ENCODE measurements at places on chromosomes 12 and 14.

DNA sequence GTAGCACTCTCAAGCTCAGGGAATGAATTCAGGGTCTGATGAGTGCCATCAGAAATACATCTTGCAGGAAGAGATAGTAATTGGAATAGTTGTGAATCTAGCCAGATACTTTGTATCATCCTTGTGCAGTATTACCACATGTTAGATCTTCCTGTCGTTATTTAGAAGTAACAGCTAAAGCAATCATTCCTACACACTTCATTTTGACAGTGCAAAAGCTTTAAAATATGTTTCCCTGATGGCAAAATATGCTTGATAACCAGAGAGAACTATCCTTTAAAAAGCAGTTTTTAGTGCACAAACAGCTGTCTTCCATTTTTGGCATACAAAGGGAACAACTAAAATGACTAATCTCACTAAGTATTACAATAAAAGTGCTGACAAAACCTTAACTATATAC, 149.5 kb upstream of the SLC38A2 start:
- no peak for DNase-seq

GRCh38 chr12:131511803-131512561, 198.9 kb upstream of the SFSWAP start:
- no peak for DNase-seq

- no peak for DNase-seq
Measured at GRCh38 chr12:110686294-110686903, 2.5 kb downstream of the HVCN1 start.

- DNase-seq: no peak
Measured at GRCh38 chr12:64225626-64226025, 3.5 kb upstream of the KICS2 start.

GRCh38 chr12:104494137-104494792, 37.5 kb downstream of the CHST11 start:
- DNase-seq: no peak

GRCh38 chr12:52913431-52913821, 8.6 kb upstream of the KRT8 start:
- DNase-seq: no peak

GRCh38 chr12:92199819-92200576, 54.4 kb upstream of the BTG1 start:
- no peak for DNase-seq

GRCh38 chr14:85319101-85319500, 210.8 kb upstream of the FLRT2 start:
- no peak for DNase-seq

GRCh38 chr12:28709986-28710685, 438.9 kb upstream of the FAR2 start:
- no peak for DNase-seq

DNA sequence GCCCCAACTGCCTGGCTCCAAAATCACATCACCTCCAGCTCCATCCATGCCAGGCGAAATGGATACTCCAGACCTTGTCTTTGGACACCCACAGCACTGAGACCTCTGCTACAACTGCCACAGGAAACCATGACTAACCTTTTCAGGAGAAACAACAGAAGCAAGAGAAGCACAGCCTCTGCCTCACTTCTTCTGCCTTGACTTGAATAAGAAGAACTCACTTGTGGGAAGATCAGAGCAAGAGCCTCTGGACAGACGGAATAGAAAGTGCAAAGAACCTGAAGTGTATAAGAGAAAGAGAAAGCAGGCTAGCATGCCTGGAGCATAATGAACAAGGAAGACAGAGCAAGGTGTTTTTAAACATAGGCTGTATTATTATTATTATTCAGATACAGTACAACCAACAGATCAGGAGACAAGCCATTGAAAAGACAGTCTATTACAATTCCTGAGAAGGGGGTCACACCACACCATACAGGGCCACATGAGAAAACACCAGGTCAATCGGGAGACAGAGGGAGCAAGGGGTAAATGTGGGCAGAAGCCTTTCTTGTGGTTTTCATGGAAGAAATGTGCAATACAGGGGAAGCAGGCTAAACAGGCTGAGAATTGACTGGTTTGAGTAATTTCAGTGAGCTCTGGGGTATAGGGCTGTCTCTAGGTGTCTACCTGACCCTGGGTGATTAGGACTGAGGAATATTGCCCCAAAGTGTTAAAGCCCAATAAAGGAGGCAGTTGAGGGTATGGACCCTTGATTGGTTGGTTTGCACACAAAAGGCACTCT, 7.4 kb upstream of the OR10P1 start:
- DNase-seq: no peak

GRCh38 chr14:98510392-98510791, 761.6 kb downstream of the BCL11B start:
- DNase-seq: no peak

- no peak for DNase-seq
Measured at GRCh38 chr14:91273885-91274273, 29.4 kb upstream of the GPR68 start.

GRCh38 chr14:82080370-82080769, 546.7 kb upstream of the SEL1L start:
- DNase-seq: no peak

DNA sequence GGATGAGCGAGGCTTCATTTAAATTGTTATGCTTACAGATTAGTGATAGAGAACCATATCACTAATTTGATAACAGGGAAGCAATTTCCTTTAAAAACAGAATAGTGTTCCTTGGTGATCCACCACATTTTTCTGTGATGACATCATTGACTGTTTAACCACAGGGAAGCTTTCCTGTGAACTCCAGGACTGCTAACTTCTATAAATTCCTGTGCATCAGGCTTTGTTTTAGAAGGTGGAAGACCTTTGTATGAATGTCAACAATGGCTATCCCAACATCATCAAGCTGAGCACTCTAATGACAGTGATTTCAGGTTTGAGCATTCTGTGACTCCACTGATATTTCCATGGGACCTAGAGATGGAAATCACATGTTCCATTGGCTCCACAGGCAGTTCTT, 177.1 kb downstream of the RMST start:
- no peak for DNase-seq

DNA sequence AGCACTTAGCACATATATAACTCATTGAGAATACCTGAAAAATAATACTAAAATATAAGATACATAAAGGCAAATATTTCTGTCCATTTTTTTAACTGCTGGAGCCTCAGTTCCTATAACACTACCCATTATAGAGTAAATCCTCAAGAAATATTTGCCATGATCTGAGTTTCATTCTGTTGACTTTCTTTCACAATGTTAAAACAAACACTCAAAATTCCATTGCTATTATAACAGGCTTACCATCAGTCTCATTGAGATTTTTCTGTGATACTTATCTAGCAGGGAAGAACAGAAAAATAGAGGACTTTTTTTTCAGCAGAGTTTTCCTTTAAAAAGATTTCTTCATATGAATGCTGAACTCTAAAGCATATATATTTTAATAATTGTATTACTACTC, 24.5 kb downstream of the LMO3 start:
- no peak for DNase-seq
